Anterior cingulate cortex (tissue), 58 donors: ENCODE measurements at places on chromosomes 7 and 10.
A peak's percentile ranks its signal among the peaks of the same experiment; 100 is the strongest.

- DNase-seq, result no peak
These were observed 130.9 kb downstream of the TES start for GRCh38 chr7:116340943-116341907.

- no peak for DNase-seq
These were observed 159.0 kb upstream of the POM121L12 start for GRCh38 chr7:52876402-52876801.

DNA sequence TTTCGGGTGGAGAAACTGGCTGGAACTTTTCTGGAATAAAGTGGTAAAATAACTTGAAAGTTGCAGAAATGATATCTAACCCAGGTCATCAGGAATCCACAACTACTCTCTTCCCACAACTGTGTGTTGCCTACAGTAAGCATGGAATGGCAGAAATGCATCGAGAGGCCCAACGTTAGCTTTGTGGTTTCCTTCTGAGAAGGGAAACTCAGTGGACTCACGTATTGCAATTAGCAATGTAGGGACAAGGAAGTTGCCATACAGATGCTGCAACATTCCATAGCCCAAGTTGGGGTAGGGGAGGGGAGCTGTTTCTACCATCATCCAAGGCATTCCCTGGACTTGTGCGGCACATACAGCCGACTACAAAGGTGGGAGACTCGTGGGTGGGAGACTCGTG, 1.9 kb downstream of the PON1 start:
- no peak for DNase-seq

DNA sequence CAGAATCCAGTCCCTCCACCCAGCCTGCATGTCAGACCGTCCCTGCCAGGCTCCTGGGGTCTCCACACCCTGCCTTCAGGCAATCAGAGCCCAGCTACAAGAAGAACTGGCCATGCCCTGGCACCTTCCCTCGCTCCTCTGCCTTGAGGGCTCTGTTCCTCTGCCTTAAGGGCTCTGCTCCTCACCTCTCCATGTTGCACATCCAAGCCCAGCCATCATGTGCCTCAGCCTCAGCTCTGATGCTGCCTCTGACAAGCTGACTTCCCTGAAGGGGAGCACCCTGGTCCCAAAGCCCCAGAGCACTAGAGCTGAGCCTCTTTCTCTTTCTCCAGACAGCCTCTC, 50.3 kb upstream of the ANTXRL start:
- no peak for DNase-seq

GRCh38 chr7:24390376-24391157, 106.6 kb downstream of the NPY start:
- no peak for DNase-seq

DNA sequence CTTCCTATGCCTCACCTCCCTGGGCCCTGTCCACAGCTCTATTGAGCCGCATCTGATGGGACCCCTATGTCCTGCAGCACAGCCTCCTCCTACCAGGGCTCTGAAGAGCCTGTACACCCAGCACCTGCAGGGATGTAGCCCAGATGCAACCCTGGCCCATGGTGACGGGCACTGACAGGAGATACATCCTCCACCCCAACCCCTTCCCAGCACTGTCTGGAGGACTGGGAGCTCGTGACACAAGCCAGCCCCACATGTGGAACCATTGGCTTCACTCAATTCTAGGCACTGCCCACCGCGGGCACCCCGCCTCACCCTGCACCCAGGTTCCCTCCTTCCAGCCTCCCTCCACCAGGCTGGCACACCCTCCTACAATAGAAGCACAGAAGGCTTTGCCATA, 2.6 kb upstream of the GRB10 start:
- no peak for DNase-seq

GRCh38 chr10:56633876-56634452, 272.9 kb upstream of the ZWINT start:
- DNase-seq, result no peak

DNA sequence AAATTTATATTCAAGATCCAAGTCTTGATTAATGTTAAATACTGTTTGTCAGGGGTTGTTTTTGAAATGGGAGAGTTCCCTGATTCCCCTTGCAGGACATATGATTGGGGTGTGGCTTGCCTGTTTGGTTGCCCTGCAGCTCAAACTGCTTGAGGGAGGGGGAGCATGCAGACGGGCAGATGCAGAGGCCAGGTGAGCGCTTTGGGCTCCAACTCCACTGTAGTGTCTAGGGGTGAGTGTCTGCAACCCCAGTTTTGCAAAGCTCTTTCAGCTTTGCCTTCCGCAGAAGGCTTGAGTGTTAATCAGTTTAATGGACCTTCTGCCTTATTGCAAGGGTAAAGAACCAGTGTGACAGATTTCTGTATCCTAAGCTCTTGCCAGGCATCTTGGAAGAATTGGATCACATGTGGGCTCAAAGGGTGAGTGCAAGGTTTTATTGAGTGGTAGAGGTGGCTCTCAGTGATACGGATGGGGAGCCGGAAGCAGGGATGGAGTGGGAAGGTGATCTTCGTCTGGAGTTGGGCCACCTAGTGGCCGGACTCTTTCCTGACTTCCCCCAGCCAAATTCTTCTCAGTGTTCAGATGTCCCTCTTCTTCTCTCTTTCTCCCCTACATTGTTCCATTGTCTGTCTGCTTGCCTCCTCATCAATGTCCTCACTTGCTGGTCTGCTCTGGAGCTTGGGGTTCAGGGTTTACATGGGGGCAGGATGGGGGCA, 479.7 kb downstream of the ATRNL1 start:
- no peak for DNase-seq

DNA sequence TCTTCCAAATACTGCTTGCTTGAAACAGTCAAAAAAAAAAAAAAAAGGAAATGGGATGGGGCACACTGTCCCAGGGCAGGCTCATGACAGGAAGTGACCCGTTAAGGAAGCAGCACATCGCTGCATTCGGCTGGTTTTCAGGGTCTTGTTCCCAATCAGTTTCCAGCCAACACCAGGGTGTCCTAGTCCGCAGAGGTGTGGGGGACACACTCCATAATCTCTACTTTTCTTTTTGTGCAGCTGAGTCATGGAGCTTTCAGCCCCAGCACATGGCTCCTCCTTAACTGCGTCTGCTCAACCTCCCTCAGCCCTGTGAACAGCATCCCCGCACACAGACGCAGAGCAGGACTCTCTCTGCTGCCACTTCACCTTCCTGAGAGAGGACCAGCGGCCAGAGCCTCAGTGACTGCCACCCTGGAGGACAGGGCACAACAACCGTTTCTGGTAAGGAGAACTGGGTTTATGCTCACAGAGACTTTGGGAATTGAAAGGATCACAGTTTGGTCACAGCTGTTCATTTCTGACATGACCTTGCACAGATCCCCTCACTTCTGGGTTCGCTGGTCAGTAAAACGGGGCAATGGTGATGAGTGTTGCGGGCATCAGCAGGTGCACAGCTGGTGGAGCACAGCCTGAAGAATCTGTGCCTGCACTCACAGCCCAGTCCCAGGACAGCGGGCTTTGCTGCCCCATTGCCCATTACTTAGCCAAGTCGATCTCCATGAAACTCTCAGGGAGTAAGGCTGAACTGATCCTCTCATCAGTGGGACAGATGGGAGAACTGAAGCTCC, at the start of gene GIMAP5:
Gene GIMAP5 (plus strand): TSS at position 154 of the 791 bp plus-strand sequence. CDS start 3,467 bp downstream, outside the sequence.
- no peak for DNase-seq

DNA sequence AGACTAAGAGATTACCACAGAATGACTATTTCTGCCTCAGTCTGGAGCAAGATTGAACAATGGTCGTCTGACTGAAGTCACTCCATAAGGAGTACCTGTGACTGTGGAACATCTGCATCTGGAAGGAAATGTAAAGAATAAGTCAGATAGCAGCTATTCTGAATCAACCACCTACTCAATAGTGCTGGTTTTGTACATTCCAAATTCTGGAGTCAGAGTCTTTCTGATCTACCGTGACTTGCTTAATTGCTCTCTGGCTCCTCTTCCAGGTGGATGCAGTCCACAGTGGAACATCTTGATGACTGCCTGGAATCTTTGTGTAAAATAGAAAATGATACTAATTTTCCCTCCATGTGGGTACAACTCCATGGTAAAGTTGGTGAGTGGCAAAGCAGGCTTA, 156.3 kb upstream of the SEMA3C start:
- DNase-seq, result no peak

GRCh38 chr10:5811387-5811821, 1.8 kb downstream of the GDI2 start:
- DNase-seq, result no peak

- no peak for DNase-seq
These were observed 83.5 kb upstream of the INSIG1 start for GRCh38 chr7:155213955-155214740.

GRCh38 chr7:159115601-159116501, 28.8 kb downstream of the VIPR2 start:
- no peak for DNase-seq

DNA sequence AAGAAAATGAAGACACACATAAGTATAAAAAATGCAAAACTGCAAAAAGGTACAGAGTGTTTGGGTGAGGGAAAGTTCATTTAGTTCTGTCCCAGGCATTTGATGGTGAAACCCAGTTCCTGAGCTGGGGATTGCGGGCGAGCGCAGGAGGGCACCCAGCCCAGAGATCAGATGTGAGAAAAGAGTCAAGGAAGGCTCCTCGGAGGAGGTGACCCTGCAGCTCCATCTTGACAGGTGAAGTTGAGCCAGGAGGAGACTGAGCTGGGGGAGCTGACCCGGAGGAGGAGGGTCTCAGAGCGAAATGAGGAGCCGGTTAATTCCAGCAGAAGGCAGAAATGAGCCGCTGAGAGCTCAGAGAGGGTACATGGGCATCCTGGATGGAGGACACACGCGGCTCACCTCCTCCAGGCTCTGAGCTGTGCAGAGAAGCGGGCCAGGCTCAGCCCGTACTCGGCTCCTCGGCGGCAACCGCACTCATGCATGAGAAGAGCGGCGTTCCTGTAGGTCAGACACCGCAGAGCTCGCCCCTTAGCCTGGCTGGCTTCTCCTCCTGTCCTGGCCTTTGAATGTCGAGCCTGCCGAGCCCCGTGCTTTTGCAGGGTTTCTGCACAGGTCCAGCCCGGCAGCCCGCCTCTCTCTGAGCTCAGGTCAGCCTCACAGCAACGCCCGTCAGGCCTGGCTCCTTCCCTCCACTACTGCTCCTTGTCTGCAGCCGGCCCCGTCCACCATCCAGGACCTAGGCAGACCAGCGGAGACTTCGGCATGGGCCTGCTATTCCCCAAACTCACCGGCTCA, 9.5 kb upstream of the RAMP3 start:
- DNase-seq, result no peak

GRCh38 chr7:73625276-73625675, 954 bp upstream of the MLXIPL start:
- DNase-seq, result no peak

DNA sequence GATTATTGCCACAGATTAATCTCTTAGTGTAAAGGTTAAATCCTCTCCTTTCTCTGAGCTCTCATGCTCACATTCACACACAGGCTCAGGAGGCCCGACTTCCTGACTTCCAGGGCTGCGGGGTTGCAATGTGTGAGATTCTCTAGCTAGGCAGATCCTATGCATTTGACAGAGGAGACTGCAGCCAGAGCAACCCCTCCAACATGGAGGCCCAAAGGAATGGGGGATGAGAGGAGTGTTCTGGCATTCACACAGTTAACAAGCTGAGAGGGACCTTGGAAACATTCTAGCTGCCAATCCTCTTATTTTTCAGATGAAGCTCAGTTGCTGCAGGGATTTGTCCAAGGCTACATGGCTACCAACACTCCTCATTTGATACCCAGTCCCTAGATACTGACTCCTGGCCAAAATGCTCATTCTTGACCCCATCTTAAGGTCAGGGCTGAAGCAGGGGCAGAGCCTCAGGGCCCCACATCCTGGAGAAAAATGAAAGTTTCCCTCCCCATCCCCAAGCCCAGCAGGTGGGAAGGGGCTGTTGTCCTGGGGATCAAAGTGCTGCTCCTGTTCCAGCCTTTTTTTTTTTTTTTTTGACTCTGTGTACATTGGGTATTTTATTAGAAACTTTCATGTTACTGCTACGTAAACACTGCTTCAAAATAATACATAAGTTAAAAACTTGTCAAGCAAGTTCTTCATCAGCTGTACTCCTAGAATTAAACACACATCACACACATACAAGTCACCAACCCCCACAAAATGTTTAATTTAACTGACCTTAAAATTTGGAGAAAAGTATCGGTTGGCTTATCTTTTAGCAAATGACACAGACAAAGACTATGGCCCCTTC, 325.6 kb downstream of the PLXNA4 start:
- DNase-seq, result no peak

- no peak for DNase-seq
These were observed 49.7 kb upstream of the KIF5B start for GRCh38 chr10:32105782-32106382.

DNA sequence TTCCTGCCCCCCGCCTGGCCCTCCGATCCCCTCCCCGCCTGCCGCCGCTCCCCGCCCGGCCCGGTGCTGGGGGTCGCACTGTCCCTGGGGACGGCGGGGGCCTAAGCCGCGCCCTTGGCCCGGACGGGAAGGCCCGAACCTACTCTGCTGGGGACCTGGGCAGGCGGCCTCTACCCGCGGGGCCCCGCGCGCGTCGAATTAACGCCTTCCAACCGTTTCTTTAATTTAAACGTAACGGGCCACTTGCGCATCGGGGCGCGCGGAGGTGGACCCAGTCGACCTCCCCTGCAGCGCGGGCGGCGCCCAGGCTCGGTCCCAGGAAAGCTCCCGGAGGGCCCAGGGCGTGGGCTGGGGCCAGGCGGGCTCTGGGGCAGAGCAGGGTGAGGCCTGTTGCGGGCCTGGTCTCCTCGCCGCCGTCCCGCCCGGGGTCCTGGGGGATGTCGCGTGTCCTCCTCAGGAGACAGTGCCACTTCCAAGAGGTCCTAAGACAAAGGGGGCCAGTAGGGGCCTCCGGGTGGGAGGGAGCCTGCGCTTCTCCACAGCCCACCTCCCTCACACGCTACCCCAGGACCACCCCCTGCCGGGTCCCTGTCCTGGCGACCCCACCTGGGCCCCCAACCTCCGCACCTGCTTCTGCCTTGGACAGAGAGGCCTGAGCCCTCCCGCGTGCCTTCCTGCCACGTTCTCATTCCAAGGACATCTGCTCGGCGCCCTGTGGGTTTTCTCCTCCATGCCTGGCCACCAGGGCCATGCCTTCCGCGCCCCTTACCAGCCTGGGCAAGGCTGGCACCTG, 658 bp upstream of the PTPRN2 start:
- DNase-seq, result no peak

DNA sequence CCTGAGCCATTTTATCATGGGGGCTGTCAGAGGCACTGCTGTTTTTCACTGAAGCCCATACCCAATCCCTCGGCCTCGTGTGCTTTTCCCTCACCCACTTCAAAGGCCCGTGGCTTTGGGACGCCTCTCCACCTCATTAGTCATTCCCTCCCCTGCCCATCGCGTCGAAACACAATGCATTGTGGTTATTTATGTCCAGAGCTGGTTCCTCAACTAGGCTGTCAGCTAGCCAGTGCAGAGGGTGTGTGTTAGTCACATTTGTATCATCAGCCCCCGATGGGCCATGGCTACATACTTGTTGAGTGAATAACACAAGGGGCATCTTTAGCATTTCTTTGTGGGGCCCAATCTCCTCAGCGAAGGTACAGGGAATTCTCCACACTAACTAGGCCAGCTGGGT, 3.8 kb upstream of the CRCP start:
- DNase-seq, result no peak

GRCh38 chr7:43758822-43759683, 573 bp downstream of the BLVRA start:
- peak; percentile 43 for DNase-seq

DNA sequence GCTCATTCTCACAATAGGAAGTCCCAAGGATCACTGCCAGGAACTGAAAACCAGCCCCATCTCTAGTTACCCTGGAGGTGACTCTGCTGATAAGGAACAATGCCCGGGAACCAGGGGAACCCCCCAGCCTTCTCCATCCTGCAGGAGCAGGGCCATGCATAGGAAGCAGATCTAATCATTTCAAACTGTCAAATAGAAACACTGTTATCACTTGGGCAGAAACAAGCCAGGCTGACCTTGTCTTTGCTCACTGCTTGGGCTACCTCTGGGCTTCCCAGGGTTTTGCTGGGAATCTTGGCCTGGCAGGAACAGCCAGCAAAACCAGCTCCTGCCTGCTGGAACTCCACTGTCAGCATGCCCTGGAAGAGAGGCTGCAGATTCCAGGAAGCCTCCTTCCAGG, 114.1 kb downstream of the RNF216 start:
- DNase-seq, result no peak
